NCI-H1048 (cell line): ENCODE measurements at places on chromosomes 11 and 22.

DNA sequence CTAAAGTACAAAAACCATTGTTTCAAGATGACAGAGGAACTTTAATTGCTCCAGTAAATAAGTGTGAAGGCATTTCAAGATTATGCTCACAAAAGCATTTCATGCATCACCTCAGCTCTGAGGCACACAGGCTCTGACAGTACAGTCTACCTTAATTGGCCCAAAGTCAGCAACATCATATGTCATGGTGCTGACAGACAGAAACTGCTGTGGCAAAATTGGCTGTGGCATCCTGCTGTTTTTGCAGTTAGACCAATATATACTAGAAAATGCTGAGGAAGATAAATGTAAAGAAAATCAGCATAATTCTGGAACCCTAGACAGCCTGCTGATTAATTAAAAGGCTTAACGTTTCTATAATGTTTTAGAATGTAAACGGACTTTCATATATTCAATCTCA, 34.9 kb upstream of the PPP2R1B start:
- no peak for DNase-seq

- no peak for DNase-seq
Observed at GRCh38 chr11:12321217-12321937, 56.0 kb upstream of the PARVA start.

- no peak for DNase-seq
Observed at GRCh38 chr22:17606496-17606895, 22.1 kb downstream of the ATP6V1E1 start.

GRCh38 chr22:28154861-28155260, 235.8 kb upstream of the PITPNB start:
- DNase-seq = no peak

DNA sequence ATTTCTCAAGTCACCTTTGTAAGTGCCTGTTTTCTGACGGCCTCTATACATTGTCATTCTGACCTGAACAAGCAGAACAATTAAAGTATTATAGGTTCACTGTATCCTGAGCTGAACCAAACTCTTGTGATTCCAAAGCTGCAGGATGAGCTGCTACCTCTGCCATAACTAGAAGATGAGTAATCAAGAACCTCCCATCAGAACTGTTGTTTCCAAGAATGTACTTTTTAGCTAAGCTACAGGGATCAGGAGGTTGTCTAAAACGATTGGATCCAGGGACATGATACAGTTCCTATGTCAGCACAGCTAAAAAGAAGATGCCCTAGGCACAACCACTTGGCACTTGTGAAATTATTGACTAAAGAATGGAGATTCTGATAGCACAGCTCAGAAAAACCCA, 288.4 kb upstream of the CCDC90B start:
- DNase-seq = no peak

DNA sequence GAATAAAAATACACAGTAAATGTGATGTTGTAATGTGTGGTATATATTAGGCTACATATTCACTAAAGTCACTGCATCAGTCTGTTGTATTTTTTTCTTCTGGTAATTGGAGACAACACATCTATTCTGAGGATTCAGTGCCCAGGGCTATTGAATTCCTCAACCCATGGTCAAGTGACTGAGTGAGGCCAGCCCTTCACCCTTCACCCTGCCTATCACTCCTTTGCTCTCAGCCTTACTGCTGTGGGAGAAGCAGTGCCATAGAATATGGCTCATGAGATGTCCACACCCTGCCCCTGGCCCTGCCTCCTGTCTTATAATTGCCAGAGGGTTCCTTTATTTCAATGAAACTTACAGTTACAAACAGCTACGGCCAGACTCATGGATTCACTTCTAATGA, 295.6 kb downstream of the NTM start:
- no peak for DNase-seq

GRCh38 chr11:342328-342727, 21.7 kb upstream of the IFITM3 start:
- no peak for DNase-seq

GRCh38 chr22:46551996-46552395, 14.6 kb upstream of the CELSR1 start:
- no peak for DNase-seq

DNA sequence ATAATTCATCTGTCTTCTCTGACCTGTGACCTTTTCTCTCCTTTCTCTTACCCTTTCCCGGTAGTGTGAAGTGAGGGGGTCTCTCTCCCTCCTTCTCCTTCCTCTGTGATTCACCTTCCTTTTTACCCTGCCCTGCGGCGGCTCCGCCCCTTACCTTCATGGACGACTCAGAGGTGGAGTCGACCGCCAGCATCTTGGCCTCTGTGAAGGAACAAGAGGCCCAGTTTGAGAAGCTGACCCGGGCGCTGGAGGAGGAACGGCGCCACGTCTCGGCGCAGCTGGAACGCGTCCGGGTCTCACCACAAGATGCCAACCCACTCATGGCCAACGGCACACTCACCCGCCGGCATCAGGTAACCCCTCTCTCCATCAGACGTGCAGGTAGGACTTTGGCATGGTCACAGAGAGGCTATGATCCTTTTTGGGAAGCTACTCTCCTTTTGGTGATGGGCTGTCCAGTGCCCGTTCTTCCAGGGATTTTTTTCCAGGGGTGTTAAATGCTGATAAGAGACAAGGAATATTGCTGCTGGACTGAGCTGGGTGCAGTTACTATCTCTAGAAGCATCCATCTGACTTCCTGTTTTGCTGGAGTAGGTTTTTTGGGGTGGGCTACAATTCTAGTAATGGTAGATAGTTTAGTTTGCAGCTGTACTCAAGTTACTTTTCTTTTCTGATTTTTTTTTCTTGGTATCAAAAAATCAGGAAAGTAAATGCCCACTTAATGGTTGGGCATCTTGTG, 29.9 kb downstream of the CTNND1 start:
- DNase-seq = no peak

GRCh38 chr22:28048529-28048928, 129.5 kb upstream of the PITPNB start:
- no peak for DNase-seq
